GOT3 (cell line): ENCODE measurements at places on chromosomes 16 and 17.

- DNase-seq: no peak
These were observed 44.9 kb downstream of the DNAH17 start for GRCh38 chr17:78532311-78532710.

GRCh38 chr16:13036600-13036999 is 135.2 kb downstream of the SHISA9 start:
- no peak for DNase-seq

- no peak for DNase-seq
These were observed 274.9 kb downstream of the HAPSTR1 start for GRCh38 chr16:9366048-9366969.

GRCh38 chr17:41772218-41772585 is 14.3 kb downstream of the JUP start:
- no peak for DNase-seq

DNA sequence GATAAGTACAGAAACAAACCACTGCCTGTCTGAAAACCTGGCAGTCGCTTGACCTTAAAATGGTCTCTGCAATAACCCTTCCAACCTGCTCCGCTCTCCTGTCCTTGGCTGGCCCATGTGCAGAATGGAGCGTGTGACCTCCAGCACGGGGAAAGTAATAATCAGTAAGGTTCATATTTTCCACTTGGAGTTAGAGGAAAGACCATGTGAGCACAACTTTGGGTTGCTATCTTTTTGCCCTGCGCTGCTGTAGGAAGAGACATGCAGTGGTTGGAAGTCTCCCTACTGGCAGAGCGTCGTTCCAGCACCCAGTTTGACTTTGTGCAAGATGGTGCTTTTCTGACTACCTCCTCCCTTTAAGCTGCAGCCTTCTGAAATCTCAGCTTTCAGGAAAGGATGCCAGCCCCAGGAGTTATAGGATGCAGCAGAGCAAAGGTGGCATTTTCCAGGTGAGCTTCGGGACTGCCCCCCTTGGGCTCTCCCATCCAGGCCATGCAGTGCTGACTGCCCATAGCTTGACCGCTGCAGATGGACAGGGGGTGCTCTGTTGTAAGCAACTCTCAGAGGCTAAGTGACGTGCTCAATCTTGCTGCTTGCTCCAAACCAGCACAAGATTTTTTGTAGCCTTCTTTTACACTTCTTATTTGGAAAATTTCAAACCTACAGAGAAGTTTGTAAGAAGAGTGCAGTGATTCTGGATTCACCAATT is 110.7 kb upstream of the NOL11 start:
- DNase-seq: no peak

GRCh38 chr16:84026606-84027005 is 16.0 kb downstream of the SLC38A8 start:
- DNase-seq: no peak

DNA sequence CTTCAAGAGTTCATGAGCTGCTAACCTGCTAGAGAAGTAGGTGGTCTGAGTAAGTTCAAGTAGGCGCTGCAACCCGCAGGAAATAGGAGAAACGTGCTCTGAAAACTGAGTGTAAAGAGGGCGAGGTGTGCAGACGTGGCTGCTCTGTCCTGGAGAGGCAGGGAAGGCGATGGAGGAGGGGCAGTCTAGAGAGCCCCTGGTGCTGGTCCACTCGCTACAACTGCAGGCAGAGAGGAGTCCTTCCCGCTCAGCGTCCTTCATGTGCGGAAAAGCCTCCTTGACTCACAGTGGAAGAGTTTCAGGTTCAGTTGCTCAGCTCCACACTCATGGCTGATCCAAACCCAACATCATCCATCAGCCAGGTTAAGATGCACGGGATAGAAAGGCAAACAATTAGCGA is 12.1 kb downstream of the ABCA3 start:
- no peak for DNase-seq

- no peak for DNase-seq
These were observed 25.6 kb downstream of the WIPI1 start for GRCh38 chr17:68431661-68432071.

DNA sequence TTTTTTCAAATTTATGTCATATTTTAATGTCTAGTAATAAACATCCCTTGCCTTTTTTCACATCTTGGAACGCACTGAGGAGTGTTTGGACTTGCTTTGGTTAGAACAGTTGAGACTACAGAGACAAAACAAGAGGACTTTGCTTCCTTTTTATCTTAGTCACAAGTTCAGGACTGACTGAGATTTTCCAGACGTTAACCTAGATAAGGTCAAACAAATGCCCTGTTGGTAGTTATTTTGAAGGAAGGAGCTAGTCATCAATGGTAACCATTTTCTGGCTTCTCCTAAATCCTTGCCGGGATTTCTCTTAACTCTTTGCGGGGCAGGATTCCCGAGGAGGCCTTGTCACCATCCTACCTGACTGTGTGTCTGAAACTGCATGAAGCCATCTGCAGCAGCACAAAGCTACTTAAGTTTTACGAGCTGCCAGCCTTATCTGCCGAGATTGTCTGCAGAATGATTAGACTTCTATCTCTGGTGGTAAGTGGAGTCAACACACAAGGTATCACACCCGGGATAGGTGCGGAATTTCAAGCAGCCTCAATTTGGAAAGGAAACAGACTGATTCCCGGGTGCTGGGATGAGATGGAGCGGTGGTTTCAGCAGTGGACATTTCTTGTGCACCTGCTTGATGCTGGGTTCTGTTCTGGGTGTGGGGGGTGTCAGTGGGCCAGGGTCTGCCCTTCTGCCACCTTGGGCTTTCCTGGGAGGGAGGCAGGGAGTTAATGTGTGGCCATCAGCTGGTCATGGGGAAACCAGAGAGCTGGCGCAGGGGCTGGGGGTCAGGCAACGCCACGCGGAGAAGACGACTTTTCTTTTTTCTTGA is 48.3 kb downstream of the RNF213 start:
- no peak for DNase-seq

DNA sequence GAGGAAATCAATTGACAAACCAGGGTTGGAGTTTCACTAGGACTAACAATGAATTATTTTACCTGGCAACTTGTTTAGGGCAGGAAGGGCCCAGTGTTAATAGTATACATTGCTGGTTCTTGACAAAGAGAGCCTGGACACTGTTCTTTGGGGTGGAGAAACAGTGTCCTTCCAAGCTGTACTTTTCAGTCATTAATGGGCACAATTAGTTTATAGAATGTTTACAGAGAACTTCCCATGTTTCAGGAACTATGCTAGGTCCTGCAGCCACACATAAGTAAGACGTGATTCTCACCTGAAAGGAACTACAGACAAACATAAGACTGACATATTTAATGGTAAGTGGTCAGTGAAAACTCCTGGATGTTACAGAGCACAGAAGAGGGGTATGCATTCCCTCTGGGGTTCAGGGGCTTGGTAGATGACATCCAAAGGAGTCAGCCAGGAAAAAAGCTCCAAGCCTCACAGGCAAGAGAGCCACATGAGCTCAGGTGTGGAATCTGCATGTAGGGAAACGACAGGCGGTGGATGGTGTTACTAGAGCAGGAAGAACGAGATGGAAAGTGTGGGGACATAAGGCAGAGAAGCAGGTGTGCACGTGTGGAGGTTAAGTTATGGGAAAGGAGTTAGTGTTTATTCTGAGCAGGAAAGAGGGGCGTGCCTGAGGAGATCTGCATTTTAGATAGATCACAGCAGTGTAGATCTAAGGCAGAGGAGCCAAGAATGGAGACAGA is 3.8 kb upstream of the DYNLL2 start:
- no peak for DNase-seq

- DNase-seq: no peak
These were observed 552.7 kb upstream of the PSMD7 start for GRCh38 chr16:73743665-73744496.

DNA sequence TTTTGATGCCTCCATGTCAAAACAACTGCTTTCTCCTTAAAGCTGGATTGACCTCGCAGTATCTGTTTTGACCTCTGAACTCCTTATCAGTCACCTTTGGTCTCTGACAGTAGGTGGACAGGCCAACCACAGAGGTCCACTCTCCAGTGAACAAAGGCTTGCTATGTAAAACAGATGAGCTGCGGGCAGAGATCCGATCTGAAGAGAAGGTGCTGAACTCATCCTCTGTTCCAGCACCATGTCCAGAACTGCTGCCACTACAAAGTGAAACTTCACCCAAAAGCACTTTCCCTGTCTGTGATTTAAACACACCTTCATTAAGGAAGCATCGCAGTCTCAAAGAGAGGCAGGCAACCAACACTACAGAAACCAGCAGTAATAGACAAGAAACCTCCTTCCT is 117.3 kb upstream of the CORO6 start:
- no peak for DNase-seq

- DNase-seq: no peak
These were observed 38.2 kb upstream of the ZC3H18 start for GRCh38 chr16:88531931-88532433.
